Activated T-helper 1 cell treated with Interleukin-2 at 50 U/mL for 16 hours (primary cell): ENCODE measurements at places on chromosomes 11 and 22.

DNA sequence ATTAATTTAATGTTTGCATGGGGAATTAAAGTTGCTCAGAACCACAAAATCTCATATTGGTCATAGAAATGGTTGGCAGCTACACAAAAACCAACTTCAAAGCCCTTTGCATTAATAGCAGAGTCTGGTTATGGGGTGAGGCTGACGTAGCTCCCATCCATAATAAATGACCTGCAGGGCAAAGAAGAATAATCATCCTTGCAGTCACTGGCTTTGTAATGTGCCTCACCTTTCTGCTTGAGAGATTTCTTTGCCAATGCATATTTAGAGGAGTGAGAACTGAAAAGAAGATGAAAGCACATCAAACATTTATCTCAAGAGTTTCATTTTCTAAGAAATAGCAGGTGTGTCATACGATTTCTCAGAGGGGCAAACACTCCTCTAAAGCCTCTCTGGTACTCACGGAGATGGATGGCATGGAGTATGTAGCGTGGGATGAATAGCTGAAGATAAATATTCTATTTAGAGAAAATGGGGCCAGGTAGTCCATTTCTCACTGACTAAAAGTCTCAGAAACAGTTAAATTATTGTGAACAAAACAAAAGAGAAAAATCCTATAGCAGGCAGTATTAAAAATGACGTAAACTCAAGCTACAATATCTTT, 1491.9 kb downstream of the FAM181B start:
- DNase-seq = no peak

DNA sequence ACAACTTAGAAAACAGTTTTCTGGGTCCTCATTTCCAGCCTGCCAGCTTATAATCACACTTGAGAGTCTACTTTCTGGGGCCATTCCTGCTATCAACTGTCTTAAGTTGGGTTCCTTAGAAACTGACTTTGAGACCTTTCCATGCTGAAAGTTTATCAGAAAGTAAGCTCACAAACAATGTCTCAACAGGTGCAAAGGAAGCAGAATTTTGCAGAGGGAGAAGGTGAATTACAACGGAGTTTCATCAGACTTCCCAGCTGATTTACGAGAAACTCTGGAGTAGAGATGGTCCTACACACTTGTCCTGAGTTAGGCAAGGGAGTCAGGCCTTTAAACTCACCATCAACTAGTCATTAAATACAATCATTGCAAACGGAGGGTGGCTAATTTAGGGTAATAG, 4.7 kb upstream of the OR52I2 start:
- DNase-seq = no peak

DNA sequence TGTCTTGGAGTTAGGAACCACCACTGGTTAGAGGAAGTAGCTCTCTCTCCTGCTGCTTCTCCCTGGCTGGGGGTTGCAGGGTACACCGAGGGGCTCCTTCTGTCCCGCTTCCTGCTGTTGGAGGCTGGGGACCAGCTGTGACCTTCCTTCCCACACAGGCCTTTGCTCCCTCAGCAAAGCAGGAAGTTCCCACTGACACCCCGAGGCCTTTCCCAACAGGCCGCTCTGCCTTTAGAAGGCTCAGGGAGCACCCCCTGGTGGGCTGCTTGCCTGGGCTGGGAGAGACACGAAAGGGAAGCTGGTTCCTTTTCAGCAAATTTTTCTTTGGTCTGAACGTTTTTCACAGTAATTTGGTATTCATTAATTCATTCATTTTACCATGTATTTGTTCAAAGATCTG, 527.9 kb upstream of the B3GAT1 start:
- DNase-seq = no peak

DNA sequence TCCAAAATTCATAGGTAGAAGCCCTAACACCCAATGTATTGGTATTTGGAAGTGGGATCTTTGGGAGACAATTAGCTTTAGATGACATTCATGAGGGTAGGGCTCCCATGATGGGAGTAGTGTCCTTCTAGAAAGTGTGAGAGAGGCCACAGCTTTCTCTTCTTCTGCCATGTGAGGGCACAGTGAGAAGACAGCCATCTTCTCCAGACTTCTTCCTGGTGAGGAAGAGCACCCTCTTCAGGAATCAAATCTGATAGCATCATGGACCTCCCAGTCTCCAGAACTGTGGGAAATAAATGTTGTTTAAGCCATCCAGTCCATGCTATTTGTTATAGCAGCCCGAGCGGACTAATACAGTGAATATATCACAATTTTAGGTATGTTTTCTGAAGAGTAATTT, 96.9 kb downstream of the CNTN5 start:
- no peak for DNase-seq
